ENCODE measurements at places on chromosomes 6 and 20.

DNA sequence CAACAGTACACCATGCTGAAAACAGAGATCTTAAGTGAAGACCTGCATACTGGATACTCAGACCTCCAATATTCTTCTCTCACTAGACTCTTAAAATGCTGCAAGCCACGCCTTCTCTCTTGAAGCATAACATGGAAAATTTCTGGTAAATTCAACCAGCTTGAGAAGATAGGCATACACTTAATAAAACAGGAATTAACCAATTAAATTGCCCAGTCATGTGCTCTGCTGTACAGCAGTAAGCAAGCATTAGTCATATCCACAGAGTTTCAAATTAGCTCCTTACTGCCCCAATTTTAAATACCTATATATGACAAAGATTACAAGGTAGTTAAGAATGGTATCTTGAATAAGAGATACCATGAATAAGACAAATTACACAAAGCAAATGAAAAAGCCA is 53.8 kb downstream of the C6orf58 start:
- DNase-seq = no peak

DNA sequence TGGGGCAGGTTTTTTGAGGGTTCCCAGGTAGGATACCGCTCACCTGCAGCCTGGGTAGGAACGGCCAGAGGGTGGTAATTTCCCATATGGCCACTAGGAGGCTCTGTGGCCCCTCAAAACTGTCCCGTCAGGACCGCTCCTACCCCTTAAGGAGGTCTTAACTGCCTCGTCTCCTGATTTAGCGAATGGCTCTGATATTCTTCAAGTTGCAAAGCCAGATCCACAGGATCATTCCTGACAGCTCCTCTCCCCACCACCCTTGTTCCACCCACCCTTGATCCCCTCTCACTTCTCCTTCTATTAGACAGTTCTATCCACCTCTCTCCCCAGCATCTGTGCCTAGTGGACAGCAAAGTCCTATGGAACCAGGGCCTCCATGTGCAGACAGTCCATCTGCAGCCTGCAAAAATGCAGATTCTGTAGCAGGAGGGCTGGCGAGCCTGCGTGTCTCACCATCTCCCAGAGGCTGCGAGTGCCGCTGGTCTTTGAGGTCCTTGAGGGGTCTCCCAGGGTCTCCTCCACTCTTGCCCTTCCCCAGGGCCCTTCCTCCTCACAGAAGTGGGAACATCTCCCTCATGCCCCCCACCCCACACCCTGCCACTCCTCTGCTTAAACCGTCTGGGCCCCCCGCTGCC is 34.3 kb upstream of the ZBP1 start:
- peak; percentile 54 for DNase-seq

GRCh38 chr6:162622572-162622971 is 105.0 kb downstream of the PRKN start:
- DNase-seq = no peak

DNA sequence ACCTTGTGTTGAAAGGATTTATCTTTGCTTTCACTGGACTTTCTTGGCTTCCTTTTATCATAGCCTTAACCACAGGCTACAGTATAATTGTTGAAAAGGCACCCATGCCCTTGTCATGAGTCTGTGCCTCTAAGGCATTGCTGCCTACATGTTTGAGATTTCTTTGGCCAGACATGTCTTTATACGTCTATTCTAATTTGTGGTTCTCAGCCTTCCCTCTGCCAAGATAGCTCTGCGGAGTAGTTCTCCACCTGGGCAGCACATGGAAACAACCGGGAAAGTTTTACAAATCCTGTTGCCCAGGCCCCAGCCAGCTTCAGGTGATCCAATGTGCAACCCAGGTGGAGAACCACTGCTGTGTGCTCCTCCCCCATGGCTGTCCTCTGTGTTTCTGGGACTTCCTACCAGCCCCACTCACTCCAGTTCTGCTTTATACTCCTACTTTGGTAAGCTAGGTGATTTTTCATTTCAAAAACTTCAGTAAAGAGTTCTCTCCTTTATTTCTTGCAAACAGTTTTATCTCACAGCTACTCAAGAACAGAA is 159.6 kb upstream of the MYLIP start:
- DNase-seq = no peak

GRCh38 chr20:49579195-49579594 is 11.3 kb upstream of the PTGIS start:
- no peak for DNase-seq

- DNase-seq = no peak
These were observed 8.7 kb downstream of the JAG1 start for GRCh38 chr20:10665027-10665561.

DNA sequence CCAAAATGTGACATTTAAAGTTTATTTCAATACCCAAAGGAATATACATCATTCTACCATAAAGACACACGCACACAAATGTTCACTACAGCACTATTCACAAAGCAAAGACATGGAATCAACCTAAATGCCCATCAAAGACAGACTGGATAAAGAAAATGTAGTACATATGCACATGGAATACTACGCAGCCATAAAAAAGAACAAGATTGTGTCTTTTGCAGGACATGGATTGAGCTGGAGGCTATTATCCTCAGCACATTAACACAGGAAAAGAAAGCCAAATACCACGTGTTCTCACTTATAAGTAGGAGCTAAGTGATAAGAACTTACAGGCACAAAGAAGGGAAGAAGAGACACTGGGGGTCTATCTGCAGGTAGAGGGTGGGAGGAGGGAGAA is 22.4 kb downstream of the ATP9A start:
- DNase-seq = no peak

- no peak for DNase-seq
These were observed 6.5 kb upstream of the RAET1G start for GRCh38 chr6:149929422-149929821.

GRCh38 chr20:32033316-32033715 is 18.7 kb upstream of the HCK start:
- DNase-seq = no peak

GRCh38 chr6:140825731-140826130 is 1307.0 kb upstream of the GJE1 start:
- DNase-seq = no peak

DNA sequence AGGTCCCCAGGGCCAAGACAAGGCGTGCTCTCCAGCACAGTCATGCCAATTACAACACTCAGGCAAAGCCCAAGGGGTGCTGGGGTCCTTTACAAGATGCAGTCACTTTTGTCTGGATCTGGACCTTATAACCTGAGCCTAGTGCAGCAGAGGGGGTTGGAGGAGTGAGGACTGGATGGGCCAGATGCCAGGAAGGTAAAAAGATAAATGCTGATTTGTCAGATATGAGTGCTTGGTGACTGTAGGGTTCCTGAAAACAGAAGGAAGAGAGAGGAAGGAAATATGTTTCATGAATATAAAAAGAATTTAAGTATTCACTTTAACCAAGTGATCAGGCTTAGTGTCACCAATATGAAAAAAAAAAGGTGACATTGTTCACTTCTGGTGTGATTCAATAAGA is 43.4 kb upstream of the TFAP2A start:
- no peak for DNase-seq

GRCh38 chr20:38252292-38253288 is 7.9 kb downstream of the KIAA1755 start:
- DNase-seq = no peak

GRCh38 chr6:56671651-56672461 is 29.2 kb upstream of the DST start:
- no peak for DNase-seq

DNA sequence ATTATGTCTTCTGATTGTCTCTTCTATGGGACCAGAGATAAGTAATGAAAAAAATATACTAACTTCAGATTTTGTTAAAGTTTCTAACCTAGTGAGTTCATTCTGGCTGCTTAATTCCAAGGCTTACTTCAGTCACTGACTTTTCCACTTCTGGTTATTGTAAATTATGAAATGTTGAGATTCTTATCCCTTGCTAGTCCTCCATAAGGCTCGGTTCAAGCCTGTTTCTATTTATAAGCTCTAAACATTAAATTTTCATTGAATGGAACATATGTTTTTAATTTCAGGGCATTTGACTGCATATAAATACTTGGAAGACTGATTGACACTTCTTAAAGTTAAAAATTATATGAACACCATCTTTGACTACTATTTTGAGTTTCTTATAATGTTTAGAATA is 23.6 kb upstream of the NKAIN2 start:
- DNase-seq = no peak

- no peak for DNase-seq
These were observed 8.0 kb upstream of the TCF21 start for GRCh38 chr6:133880896-133881295.

GRCh38 chr6:30494291-30494861 is 5.1 kb downstream of the HLA-E start:
- DNase-seq = peak; percentile 39

- no peak for DNase-seq
These were observed 53.0 kb downstream of the ADAT2 start for GRCh38 chr6:143397227-143398222.

DNA sequence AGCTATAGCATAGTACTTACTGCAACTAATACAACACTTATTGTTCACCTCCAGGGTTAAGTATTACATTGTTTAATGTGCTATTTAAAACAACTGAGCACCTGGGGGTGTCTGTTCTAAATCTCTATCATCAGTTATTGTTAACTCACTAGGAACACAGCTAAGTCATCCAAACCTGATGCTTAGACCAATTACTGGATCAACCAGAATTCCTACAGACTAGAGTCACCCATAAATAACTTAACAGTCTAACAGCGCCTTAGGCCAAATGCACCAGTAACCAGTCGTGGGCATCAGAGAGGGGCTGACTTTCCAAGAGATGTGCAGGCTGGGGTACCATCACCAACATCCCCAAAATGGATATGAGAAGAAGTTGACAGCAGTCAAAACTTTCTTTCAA is 110.7 kb downstream of the ADTRP start:
- DNase-seq = no peak

Measured in stimulated activated CD4-positive, alpha-beta T cell treated with anti-CD3 and anti-CD28 coated beads, Interleukin-1b, Interleukin-23, amount 100 ng/mL, for 4 hours (primary cell).